NCI-H1092 treated with DMSO at 0.1 percent for 48 hours (cell line): ENCODE measurements at places on chromosomes 6 and 20.

GRCh38 chr20:50776122-50776817, 18.6 kb upstream of the BCAS4 start:
- no peak for DNase-seq

DNA sequence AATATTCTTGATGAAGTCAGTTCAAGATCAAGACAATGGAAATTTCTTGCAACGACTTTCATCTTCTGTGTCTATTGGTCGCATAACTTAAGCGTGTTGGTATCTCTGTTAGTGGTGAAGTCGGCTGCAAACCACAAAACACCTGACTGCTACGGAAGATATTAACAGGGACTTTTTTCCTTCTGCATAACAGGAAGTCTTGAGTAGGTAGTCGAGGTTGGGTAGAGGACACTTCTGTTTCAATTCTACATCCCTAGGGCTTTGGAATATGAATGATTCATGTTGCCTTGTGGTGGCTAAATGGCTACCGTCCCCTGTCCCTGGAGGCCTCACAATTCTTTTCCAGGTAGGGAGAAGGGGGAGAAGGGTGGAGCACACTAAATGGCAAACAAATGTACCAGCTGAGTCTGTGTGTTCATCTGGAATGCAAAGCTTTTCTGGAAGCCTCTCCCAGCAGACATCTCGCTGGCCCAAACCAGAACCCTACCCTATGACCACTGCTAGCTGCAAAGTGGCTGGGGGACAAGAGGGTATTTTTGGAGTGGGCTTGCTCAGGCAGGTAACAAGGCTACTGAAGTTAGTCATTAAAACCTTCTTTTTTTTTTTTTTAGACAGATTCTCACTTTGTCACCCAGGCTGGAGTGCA, 34.6 kb upstream of the NKX2-2 start:
- DNase-seq = no peak

- DNase-seq = no peak
Observed at GRCh38 chr6:130935978-130936377, 108.8 kb downstream of the SMLR1 start.

- no peak for DNase-seq
Observed at GRCh38 chr6:117338567-117338966, 73.2 kb downstream of the VGLL2 start.

GRCh38 chr6:20751293-20751935, 217.2 kb downstream of the CDKAL1 start:
- DNase-seq = no peak
